Ovary (tissue), 10 donors: ENCODE measurements at places on chromosomes 13 and 19. TPM values are rescaled to one million over a fixed set of nuclear protein-coding genes. Genes with fewer than 3 reads are reported as not detected.

DNA sequence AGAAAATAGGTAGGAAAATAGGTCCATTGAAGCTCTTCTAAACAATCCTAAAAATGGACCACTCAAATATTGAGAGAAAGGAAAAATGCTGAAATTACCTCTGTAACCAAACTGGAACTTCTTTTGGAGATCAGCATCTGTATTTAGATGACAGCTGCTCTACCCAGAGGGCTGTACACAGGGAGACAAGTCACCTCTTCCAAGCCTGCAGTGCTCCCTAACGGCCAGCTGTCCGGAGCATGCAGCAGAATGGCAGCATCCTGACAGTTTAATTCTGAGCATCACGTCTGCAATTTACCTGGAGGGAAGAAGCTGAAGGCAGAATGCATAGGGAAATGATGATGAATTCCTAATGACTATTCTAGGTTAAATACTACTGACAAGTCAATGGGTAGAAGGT, 62.8 kb upstream of the DIAPH3 start:
- H3K36me3 ChIP-seq = no peaks in the 10 kb centered on the region
- no peak overlapping the region for H3K27ac ChIP-seq
- DNase-seq = no peak
- H3K4me1 ChIP-seq = no peaks in the 10 kb centered on the region

The LGALS4 gene
- 0.68 TPM for total RNA-seq

The TEKTIP1 gene
- 3.6 TPM for total RNA-seq

GRCh38 chr13:30863231-30863630, 42.8 kb upstream of the MEDAG start:
- no peaks in the 10 kb centered on the region for H3K27me3 ChIP-seq
- H3K4me3 ChIP-seq = no peak overlapping the region
- H3K27ac ChIP-seq = no peak overlapping the region
- H3K4me1 ChIP-seq = peaks cover 18% of the 10 kb centered on the region
- H3K36me3 ChIP-seq = no peaks in the 10 kb centered on the region
- DNase-seq = no peak

- H3K4me3 ChIP-seq = no peak overlapping the region
- no peaks in the 10 kb centered on the region for H3K4me1 ChIP-seq
- no peak for DNase-seq
- no peaks in the 10 kb centered on the region for H3K36me3 ChIP-seq
- H3K27me3 ChIP-seq = no peaks in the 10 kb centered on the region
These were observed 74.2 kb upstream of the CSNK1A1L start for GRCh38 chr13:37179645-37180044.

DNA sequence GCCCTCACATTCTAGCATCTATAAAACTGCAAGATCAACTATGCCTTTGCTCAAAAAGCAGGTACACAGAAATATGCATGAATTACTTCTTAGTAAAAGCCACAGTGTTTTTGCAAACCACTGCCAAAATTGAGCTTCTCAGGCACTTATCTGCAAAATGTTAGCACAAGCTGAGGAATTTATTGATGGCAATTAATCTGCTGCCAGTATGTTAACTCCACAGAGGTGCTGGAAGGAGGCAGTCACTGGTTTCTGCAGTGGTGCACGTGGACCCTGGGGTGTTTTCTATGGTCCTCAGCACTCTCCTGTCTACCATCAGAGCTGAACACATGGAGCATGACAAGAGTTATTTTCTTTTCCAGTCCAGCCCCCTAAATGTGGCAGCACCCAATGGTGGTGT, 44.2 kb downstream of the CLDN10 start:
- no peak overlapping the region for H3K4me3 ChIP-seq
- H3K36me3 ChIP-seq = no peaks in the 10 kb centered on the region
- DNase-seq = no peak
- no peaks in the 10 kb centered on the region for H3K4me1 ChIP-seq
- H3K27me3 ChIP-seq = no peaks in the 10 kb centered on the region

DNA sequence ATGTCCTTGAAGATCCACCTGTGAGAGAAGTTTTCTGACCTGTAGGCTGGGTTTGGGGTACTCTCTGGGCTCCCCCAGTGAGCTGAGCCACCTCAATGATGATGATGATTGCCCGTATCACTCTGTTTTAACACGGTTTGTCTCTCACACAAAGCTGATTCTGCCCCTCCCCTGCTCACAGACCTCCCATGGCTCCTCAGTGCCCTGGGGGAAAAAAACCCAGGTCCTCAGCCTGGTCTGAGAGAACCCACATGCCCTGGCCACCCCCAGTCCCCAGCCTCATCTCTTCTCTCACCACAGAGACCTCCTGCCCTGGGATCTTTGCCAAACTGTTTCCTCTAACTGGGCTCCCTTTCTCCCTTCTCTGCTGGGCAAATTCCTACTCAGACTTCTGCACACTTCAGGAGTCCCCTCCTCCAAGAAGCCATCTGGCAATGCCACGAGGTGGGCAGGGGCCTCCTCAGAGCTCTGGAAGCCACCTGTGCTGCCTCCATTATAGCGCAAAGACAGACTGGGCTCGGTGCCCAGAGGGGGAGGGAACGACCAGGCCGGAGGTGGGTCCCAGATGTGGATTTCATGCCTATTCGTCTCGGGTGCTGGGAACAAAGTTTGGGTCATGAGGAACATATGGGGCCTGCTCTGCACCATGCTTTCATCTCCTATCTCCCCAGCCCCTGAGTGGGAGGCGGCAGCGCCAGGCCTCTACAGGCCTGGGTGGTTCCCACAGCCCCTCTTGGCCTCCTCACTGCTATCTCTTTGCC, 8.5 kb upstream of the CA11 start:
- H3K36me3 ChIP-seq = no peaks in the 10 kb centered on the region
- no peaks in the 10 kb centered on the region for H3K27me3 ChIP-seq
- DNase-seq = no peak
- peaks cover 2% of the 10 kb centered on the region for H3K4me1 ChIP-seq
- H3K27ac ChIP-seq = no peak overlapping the region

The FFAR3 gene
- not detected for total RNA-seq
